ENCODE measurements at places on chromosomes 4 and X. TPM values are rescaled to one million over a fixed set of nuclear protein-coding genes. Genes with fewer than 3 reads are reported as not detected.

DNA sequence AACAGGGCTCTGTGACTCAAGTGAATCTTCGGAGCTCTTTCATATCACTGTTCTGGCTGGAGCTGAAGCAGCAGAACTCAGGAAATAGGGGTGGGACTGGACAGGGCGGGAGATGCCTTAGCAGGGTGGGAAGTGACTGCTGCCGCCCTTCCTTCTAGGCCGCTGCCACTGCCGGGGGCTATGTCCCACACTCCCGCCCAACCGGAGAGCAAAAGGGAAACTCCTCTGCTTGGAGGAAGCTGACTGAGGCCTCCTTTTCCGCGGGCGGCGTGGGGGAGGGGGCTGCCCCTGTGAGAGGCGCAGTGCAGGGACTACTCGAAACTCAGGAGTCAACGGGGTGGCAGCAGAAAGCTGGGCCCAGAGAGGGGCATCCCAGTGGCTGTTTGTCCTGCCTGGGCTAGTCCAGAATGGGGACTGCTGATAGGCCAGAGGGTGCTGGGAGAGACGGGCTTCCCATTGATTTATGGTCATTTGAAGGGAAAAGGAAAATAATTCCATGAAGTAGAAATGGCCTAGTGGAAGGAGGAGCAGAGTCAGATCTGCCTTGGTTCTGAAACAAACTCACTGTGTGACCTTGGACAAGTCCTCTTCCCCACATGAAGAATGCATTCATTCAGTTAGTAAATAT is 36.9 kb downstream of the STARD8 start:
- DNase-seq: no peak

DNA sequence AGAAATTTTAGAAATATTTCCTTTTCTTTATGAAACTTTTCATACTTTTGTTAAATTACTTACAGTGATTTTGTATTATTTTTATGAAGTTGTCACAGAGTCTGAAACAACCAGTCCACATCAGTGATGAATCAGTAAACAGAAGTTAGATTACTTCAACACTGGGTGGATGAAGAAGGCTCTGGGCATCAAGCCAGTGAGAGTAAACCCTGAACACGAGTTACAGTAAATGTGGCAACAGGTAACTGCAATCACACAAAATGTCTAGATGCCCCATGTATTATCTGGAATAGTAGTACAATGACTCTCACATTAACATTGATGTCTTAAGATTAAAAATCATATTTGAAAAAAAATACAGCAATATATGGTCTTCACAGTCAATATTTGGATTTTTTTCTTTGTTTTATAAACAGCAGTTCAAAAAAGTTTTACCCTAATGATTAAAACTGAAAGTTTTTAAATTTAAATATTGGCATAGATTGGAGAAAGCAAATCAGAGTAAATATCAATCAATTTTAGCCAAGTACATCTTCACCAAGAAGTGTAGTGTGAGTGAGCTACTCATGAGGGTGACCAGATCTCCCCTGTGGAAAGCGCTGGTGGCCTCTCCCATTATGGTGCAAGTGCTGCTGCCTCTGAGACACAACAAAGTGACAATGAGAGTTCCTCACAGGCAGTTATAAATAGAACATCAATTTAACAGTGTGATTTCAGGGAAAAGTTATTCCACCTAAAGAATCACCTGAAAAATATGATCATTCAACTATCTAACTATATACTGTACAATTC is 63.2 kb upstream of the UGT2B7 start:
- no peak for DNase-seq

Gene CT55
- not detected for total RNA-seq

DNA sequence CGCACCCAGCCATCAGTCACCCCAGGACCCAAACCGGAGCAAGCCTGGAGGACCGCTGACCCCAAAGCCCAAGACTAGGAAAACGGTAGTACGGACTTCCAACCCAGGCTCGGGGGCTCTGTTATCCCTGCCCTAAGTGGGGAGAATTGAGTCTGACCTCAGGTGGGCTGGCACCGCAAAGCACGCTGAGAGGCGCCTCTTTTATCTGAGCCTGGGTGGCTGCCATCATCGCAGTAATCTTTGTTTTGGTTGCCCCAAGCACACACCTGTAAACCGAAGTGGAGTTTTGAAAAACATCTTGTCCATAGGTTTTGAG is 894 bp upstream of the SH3RF1 start:
- DNase-seq: no peak

- DNase-seq: no peak
These were observed 63.7 kb downstream of the MSX1 start for GRCh38 chr4:4923201-4923600.

- DNase-seq: no peak
These were observed 311.1 kb downstream of the INPP4B start for GRCh38 chr4:142535009-142535408.

GRCh38 chr4:184263910-184264732 is 46.4 kb upstream of the ENPP6 start:
- DNase-seq: peak; percentile 82

- DNase-seq: no peak
These were observed 18.4 kb downstream of the PDLIM5 start for GRCh38 chr4:94470132-94470531.

Gene CLDN22
- not detected for total RNA-seq

Gene GABRG1
- 22.3 TPM for total RNA-seq

- DNase-seq: no peak
These were observed 124.3 kb upstream of the AADAT start for GRCh38 chr4:170214101-170214500.

DNA sequence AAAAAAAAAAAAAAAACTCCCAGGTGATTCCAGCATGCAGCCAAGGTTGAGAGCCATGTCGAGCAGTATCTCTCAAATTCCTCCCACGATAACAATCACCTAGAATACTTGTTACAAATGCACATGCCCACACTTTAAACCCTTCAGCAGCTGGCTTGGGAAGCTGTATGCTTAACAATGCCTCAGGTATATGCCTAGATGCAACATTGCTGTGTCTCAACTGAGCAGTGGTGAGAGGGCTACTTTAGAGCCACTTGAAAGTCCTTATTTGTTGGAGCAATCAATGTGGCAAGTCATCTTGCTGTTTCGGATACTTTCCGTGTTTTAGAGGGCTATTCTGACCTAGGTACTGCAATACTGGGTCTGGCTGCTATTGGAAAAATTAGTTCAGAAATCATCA is 487.4 kb downstream of the INPP4B start:
- no peak for DNase-seq

- DNase-seq: no peak
These were observed 404.6 kb upstream of the FAT1 start for GRCh38 chr4:187128222-187128621.

- DNase-seq: peak; percentile 2
These were observed 582.6 kb downstream of the RAPGEF2 start for GRCh38 chr4:159685340-159686092.

Gene UPF3B
- 5.0 TPM for total RNA-seq

- DNase-seq: no peak
These were observed 96.3 kb downstream of the TMA16 start for GRCh38 chr4:163590619-163591264.

Gene SLC16A2
- total RNA-seq: 17.9 TPM

DNA sequence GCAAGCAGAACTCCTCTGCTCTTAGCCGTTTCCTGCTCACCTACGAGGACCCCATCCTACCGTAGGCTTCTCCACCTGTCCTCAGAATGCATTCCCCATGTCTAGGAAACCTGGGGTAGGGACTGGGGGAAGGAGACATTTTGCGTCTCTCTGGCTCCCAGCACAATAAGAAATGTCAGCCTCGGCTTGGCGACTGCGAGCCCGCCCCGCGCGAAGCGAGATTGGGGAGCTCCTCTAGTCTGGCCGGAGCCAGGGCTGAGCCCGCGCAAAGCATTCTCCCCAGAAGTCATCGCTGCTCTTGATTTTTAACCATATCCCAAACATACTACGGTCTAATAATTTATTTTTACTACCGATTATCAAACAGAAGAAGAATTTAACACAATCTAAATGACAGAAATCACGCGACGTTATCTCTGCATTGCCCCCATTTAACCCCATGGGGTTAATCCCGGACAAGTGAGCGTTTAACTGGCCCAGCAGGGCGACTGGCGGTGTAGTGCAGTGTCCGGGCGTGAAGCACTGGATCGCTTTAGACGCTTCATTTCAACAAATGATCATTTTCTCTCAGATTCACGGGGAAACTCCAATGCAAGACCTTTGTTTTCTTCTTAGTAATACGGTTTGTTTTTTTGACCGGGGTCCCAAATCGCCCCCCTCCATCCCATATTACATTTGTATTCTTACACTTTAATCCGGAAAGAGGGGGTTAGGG is 8.0 kb upstream of the PITX2 start:
- DNase-seq: no peak

DNA sequence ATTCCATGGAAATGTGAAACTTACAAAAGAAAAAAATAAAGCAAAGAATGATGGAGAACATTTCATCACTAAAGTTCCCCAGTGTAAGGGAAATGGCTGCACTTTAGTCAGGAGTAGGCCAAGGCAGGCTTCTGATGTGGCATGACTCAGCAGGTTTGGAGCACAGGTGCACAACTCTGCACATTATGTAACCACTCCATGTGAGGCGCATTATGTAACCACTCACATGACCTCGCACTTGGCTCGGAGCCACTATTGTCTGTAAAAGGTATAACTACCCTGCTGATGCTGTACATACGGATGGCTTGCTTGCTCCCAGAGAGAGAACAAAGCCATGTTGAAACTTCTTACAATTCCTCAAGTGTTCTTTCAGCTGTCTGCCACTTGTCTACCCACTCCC is 727.6 kb downstream of the TRAM1L1 start:
- DNase-seq: no peak

- DNase-seq: peak; percentile 28
These were observed 18.9 kb upstream of the GPR101 start for GRCh38 chrX:137052643-137053235.

DNA sequence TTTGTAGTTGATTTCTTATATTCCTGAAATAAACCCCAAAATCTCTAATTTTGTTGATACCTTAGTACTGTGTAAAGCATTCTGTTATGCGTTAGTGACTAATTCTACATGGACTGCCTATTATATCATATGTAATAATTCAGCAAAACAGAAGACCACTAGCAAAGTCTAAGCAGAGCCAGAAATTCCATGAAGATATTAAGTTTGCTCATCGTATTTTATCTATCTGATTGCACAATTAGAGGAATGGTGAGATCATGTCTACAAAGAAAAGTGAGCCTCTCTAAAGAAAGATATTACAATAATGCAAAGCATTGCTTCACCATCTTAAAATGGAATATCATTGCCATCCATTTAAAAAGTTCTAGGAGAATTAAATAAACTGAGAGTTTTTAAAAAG is 374.6 kb upstream of the SLC7A11 start:
- DNase-seq: no peak

Gene GCNA
- 4.5 TPM for total RNA-seq

GRCh38 chr4:140628016-140628415 is 59.3 kb upstream of the UCP1 start:
- no peak for DNase-seq

DNA sequence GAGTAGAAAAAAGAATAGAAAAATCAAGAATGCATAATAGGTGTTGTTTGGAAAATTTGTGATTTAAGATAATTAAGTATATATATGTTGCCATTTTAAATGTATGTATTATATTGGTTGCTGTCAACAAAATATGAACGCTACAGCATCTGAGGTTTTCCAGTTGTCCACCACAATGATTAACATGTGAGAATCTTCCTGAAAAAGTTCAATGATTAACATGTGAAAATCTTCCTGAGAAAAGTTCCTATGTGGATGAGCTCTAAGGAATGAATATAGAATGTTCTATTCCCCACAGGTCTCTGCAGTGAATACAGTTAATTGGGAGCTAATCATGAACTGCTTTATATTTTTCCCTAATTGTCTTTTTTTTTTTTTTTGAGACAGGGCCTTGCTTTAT is 214.7 kb downstream of the CBR4 start:
- no peak for DNase-seq

GRCh38 chr4:140297221-140297570 is 76.2 kb upstream of the SCOC start:
- peak; percentile 56 for DNase-seq

DNA sequence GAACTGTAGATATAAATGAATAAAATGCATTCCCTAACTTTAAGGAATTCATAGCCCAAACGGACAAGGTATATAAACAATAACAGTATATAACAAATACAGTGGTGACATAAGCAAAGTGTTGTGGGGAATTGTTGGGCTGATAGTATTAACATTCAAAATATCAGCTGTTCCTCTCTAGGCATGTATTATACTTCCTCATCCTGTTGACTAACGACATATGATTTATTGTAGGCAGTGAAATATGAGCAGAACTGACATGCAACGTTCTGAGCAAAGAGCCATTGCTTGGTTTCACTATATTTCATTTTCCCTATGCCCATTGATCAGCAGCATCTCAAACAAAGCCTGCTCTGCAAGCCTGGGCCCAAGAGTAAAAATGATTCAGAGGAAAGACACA is 143.9 kb downstream of the PTCHD1 start:
- DNase-seq: no peak

GRCh38 chr4:8370835-8371595 is 69.5 kb downstream of the ACOX3 start:
- no peak for DNase-seq

Gene GAGE12J
- not detected for total RNA-seq

DNA sequence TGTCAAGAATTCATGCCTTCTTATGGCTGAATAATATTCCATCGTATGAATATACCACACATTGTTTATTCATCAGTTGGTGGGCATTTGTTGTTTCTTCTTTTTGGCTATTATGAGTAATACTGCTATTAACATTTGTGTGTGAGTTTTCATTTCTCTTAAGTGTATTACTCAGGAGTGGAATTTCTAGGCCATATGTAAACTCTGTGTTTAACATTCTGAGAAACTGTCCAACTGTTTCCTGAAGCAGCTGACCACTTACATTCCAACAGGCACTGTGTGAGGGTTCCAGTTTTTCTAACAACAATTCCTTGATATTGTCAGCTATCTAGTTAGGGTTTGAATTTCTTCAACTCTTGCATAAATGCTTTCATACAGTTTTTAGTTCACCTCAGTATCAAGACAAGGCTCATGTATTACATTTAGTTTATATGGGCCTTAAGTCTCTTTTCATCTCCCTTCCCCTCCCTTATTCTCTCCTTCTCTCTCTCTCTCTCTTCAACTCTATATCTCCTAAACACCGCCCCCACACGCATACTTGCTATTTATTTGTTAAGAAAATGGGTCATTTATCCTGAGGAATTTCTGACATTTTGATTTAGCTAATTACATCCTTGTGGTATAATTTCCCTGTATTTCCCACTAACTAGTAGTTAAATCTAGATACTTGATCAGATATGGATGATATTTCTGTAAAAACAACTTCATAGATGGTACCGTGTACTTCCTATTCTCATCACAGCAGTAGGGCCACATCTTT is 77.4 kb downstream of the WDR19 start:
- no peak for DNase-seq

Gene RBM41
- total RNA-seq: 32.1 TPM

Gene OTUD6A
- not detected for total RNA-seq

Gene SLITRK4
- 24.3 TPM for total RNA-seq

Data from cerebellum (tissue), 4 donors.